CD4-positive, alpha-beta T cell treated with Interferon alpha-2 for 1 hour (primary cell): ENCODE measurements at places on chromosomes 11 and 22.

DNA sequence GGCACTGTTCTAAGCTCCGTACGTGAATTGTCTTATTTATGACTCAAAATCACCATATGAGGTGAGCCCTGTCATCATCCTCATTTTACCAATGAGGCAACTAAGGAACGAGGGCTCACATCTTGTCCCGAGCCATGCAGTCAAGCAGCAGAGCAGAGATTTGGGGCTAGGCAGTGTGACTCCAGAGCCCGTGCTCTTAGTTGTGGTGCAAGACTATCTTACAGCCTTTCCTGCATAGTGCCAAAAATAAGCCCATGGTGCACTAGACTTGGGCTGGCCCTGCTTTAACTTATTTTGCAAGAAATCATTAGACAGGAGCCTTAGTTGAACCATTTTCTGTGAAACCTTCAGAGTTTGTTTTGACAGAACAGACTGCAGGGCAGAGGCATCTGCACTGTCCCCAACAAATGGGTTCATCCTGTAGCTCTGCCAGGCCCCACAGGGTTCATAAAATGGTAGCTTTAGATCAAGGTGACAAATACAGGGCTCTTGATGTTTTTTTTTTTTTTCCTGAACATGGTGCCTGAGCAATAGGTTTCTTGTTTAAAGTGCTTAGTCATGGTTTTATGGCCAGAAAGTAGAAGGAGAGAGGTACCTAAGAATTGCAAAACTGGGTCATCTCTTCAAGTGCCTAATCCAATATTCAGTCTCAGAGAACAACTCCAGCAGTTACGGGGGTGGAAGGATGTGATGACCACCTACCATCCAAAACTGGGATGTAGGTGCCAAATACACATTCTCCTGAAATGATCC is 56.6 kb downstream of the BMAL1 start:
- no peak for DNase-seq

GRCh38 chr11:8863838-8864237 is 47.2 kb upstream of the AKIP1 start:
- DNase-seq = no peak

GRCh38 chr22:20238901-20239675 is 29.0 kb downstream of the RTN4R start:
- DNase-seq = no peak

GRCh38 chr11:19559746-19560145 is 152.9 kb upstream of the NAV2 start:
- no peak for DNase-seq

GRCh38 chr22:37843741-37844089 is 419 bp downstream of the ANKRD54 start:
- no peak for DNase-seq

DNA sequence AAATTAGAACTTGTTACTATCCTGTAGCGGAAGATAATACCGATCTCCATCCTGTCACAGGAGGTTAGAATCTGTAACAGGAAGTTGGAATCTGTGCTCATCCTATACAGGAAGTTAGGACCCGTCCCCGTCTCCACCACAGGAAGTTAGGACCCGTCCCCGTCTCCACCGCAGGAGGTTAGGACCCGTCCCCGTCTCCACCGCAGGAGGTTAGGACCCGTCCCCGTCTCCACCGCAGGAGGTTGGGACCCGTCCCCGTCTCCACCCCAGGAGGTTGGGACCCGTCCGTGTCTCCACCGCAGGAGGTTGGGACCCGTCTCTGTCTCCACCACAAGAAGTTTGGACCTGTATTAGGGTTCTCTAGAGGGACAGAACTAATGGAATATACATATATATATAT is 52.2 kb downstream of the FBLN1 start:
- no peak for DNase-seq

- DNase-seq = no peak
These were observed 24.1 kb upstream of the TUB start for GRCh38 chr11:8056810-8057463.

DNA sequence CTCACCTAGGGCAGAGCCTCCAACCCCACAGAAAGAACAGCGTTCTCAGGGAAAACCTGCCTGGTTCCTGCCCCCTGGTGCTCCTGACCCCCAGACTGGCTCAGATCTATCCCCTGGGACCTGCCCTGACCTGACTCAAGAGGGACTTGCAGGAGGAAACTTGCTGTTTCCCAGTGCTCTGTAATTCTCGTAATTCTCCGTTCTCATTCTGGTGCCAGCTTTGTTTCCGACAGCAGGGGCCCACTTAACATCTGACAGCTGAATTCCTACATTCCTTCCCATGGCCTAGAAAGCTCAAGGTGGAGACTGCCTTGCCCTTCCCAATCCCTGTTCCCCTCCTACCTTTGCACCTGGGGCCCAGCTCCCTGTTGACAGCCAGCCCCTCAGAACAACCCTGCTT is 12.5 kb upstream of the CSF2RB start:
- no peak for DNase-seq

DNA sequence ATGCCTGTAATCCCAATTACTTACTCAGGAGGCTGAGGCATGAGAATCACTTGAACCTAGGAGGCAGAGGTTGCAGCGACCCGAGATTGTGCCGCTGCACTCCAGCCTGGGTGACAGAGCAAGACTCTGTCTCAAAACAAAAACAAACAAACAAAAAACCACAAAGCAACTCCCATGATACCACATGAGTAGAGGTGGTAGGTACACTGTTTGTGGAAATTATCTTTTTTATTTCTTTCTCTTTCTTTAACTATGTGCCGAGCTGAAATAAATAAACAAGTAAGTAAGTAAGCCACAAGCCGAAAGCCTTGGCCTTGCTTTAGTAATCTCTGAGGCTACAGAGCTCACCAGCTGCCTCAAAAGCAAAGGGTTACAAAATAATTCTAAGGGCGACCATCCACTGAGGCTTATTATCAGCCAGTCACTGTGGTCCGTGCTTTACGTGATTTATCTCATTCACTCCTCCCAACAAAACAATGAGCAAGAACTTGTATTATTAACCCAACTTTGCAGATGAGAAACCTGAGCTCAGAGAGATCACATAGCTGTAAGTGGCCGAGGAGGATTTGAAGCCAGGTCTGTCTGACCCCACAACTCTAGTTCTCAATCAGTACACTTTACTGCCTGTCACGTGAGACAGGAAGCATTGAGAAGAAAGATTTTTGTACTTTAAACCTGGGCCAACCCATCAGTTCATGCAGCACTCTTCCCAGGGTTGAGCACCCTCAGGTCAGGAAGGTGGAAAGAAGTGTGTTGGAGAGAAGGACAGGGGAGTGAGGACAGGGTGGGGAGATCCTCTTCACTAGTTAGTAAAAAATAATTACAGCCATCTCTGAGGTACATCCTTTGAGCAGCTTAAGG is 69.8 kb upstream of the MTMR2 start:
- no peak for DNase-seq

GRCh38 chr11:124153821-124154220 is 29.3 kb upstream of the OR10D3 start:
- DNase-seq = no peak
